ENCODE measurements at places on chromosomes 2 and 18.

DNA sequence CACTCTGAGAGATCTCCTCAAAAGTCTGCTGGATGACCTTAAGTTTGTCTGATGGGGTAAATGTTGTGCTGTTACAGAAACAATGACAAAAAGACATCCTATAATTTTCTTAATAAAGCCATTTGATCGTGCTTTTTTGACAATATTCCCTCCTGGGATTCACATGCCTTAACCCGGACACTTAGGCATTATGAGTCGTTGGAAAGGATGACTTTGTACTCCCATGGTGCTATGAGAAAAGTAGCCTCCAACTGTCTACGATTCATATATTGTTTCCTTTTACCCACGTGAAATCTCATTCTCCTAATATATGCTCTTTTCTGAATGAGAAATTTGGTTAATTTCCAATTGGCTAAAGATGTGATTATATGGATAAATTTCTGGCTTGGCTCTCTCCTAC is 6.1 kb upstream of the MPP4 start:
- no peak for DNase-seq

- no peak for DNase-seq
These were observed 601.6 kb downstream of the CPS1 start for GRCh38 chr2:211157856-211158463.

DNA sequence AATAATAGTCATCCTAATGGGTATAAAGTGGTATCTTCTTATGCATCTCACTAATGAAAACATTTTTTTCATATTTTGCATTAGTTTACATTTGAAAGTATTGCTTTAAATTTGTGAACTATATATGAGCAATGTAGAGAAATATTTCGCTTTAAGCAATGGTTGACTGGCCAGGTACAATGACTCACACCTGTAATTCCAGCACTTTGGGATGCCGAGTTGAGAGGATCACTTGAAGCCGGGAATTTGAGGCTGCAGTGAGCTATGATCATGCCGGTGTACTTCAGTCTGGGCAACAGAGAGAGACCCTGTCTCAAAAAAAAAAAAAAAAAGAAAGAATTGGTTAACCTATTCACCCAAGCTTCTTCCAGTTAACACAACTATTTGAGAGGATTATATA is 15.1 kb downstream of the ZCCHC2 start:
- no peak for DNase-seq

DNA sequence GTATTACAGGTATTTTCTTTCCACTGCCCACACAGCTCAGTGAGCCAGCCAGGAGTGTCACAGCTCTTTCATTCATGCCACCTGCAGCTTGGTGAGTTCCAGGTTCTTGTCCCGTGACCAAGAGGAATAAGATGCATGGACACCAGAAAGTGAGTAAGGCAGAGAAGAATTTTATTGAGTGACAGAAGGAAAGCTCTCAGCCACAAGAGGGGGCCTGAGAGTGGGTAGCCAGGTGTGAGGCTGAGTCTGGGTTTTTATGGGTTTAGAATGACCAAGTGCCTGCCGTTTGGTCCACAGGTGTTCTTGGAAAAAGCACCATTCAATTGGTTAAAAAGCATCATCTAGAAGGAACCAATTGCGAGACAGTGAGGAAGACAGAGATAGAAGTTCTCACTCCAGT is 1097.1 kb upstream of the SLC39A10 start:
- no peak for DNase-seq

GRCh38 chr2:83221258-83221657 is 1237.8 kb downstream of the SUCLG1 start:
- no peak for DNase-seq

DNA sequence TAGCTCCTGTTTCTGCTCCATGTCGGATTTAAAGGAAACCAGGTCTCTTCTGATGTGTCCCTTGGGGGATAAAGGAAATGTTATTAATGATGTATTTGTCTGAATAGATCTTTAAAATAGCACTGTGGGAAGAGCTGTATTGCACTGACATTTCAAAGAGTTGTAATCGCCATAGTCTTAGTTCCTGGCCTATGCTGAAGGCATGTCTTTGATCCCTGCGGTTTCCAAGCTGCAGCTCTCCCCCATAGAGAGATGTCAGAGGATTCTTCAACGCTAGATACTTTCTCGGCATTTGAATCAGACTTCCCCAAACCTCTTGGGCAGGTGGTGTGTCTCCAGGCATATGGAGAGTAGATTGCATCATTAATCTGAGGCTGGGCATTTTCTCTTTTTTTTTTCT is 40.4 kb downstream of the NAT8 start:
- DNase-seq: no peak

DNA sequence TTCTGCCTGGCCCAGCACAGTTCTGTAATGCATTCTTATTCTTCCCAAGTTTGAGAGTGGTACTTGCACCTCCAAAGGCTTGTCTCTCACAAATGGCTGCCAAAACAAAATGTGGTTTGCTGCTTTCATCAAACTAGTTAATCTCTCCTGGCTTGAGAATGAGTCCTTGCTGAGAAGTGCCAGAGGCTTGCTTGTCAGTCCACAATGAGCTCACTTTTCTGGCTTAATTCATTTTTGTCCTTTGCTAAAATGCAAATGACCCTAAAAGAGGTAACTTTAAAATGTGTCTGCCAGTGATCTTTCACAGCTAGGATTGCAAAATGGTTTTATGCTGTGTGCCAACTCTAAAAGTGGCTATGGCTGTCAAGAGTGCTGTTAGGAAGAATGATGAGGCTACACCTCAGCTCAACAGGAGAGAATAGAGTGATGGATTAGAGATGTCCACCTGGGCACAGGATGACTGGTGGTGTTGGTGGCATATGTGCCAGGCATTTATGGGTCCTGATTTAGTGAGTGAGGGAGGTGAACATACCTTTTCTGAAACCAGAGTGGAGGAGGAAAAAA is 291.2 kb upstream of the HNMT start:
- DNase-seq: no peak

GRCh38 chr18:9825571-9826073 is 60.2 kb upstream of the TXNDC2 start:
- no peak for DNase-seq

DNA sequence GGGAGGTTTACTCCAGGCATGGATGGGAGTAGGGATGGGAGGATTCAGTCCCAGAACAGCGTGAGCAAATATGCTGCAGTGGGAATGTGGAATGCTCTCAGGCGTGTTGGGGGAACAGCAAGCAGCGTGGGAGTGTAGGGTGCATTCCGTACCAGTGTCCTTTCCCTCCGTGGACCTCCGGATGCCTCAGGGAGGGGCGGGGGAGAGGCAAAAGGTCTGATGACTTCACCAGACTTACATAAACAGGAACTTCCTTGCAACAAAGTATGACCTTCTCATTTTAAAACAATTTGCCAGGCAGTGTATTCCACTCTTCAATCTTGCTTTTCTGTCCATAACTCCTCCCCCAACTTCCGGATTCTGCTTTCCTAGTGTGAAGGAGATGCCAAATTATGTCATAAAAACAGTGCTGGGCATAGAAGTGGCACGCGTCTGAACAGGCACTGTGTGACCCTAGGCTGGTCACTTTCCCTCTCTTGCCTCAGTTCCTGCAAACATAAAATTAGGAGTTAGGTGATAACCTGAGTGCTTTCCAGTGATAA is 36.9 kb downstream of the RPL37A start:
- no peak for DNase-seq

DNA sequence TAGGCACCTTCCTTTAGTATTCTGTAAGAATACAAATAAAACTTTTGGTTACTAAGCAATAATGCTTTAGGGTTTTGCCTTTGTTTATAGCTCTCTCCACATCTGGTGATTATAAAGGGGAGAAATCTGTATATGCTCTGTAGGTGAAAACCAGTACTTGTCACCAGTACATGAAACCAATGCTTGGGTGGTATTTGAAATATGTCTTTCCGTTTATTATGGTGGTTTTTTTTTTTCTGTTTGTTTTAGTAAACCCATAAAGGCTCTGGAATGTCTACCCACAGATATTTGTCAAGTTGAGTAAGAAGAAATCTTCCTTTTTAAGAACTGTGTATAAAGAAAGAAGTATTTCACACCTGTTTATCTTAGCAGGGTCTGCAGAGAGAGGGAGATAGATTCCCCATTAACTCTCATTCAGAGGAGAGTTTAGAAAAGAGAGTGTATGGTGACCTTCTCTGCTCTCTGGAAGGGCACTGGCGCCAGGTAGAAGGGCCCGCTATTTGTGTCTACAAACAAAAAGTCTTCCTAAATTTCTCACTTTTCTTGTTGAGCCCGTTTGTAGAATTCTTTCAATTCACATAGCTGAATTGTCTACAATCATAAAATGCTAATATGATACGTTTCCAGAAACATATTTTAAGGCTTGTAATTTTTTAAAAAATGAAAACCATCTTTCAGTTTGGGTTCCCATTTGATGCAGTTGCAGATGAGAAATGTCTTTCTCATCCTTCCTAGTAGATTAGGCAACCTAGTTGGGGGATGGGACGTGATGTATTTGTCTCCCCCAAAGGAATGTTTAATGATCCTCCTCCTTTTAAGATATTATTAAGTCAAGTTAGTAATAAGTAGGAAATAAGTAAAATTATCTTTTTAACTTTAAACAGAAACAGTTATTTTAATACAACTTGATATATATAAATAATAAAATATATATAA is 33.9 kb downstream of the MAP3K20 start:
- no peak for DNase-seq

DNA sequence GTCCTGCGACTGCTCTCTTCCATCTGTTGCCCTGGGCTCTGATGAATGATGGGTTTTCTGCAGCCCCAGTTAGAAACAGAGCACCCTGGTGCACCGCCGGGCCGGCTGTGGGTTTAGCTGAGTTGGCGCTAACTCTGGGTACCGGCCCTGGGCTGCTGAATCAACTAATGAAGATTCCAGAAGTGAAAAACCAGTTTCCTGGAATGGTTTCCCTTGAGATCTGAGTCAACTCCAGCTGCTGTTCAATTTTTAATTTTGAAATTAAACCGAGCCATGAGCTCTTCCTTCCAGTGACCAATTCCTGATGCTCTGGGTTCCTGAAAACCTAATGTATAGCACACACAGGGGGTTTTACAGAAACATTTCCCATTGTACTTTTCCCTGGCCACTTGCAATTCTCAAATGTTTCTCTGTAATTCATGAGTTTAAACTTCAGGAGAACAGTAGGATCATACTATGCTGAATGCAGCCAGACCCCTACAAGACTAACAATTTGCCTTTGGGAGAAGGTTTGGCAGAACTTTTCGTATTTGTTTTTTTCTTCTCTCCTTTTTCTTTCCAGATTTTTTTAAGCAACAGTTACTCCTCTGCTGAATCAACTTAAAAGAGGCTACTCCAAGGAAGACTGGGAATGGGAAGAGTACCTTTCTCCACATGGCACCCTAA is 5.5 kb downstream of the COL6A3 start:
- DNase-seq: no peak

DNA sequence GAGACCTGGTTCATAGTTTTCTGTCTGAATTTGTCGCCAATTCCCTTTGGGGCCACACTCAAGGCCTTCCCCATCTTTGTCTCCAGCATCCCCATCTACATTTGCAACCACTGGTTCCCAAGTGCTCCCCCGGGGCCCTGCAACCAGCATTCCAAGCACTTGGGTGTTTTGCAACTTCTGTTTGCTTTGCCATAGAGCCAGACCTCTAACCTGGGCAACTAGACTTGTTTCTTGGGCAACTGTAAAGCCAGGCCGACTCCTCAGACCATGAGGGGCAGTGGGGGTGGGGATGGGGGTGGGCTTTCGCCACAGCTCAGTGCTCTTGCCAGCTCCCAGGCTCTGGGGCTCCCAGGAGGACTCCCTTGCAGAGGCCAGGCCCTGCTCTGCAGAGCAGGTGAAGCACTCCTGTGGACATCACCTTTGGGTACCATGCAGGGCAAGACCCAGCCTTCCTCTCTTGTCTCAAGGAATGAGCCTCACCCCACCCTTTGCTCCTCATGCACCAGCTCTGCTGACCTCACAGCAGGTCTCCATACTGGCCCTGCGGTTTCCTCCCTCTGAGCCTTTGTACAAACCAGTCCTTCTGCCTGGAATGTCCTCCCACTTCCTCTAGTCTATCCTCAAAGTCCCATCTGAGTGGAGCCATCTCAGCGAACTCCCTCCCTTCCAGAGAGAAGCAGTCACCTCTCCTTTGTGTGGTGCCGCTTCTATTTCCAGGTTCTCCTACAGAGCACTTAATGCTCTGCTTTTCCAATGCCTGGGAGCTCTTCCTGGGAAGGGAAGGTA is 126.7 kb upstream of the MYCN start:
- DNase-seq: no peak

- no peak for DNase-seq
These were observed 121.1 kb downstream of the ACOXL start for GRCh38 chr2:110853516-110853915.

DNA sequence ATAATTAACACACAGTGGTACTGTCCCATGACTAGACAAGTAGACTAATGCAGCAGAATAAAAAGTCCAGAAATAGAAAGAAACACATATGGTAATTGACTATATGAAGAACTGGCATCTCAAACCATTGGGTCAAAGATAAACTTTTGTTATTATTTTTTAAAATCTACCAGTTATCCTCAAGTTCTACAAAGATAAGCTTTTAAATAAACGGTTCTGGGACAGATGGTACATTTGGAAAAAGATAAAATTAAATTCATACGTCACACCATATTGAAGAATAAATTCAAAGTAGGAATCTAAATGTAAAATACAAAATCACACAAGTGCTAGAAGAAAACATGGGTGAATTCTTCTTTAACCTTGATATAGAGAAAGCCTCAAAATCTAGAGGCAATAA is 37.6 kb upstream of the PLEKHM3 start:
- no peak for DNase-seq

DNA sequence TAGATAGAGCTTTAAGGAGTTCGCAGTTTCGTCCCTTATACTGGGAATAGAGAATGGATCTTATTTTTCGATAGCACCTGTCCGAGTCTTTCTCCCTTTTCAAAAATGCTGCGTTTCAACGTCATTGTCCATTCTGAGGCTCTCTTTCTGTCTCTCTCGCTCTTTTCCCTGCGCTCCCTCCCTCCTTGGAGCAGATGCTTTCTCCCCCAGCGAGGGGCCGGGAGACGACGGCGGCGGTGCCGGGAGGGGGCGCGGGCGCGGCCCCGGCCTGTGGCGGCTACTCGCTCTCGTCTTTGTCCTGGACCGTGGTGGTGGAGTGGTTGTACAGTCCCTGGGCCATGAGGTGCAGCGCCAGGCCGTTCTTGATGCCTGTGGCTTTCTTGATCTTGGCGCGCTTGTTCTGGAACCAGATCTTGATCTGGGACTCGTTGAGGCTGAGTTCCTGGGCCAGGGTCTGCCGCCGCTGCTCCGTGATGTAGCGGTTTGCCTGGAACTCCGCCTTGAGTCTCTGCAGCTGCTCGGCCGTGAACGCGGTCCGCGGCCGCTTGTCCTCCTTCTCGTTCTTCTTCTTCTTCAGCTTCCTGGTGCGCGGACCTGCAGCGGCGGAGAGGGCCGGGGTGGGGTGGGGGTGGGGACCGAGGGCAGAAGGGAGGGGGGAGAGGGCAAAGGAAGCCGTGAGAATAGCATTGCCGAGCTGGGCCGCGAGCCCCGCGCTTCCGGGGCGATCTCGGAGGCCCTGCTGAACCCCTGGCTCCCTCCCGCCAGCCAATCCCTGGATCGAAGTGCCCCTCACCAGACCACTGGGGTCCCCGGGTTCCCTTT is 4.6 kb downstream of the EN1 start:
- DNase-seq: no peak

DNA sequence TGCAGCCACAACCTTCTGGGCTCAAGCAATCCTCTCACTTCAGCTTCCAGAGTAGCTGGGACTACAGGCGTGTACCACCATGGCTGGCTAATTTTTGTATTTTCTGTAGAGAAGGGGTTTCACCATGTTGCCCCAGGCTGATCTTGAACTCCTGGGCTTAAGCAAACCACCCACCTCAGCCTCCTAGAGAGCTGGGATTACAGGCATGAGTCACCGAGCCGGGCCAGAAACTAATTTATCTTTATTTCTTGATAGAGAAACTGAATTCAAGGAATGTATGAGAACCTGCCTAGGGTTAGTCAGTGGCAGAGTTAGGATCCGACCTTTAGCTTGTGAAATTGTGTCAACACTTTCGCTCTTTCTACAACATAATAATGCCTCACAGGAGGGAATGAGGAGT is 19.3 kb upstream of the ITGAV start:
- no peak for DNase-seq

All from NCI-H774 (cell line).